ENCODE measurements at places on chromosomes 13 and 19.

DNA sequence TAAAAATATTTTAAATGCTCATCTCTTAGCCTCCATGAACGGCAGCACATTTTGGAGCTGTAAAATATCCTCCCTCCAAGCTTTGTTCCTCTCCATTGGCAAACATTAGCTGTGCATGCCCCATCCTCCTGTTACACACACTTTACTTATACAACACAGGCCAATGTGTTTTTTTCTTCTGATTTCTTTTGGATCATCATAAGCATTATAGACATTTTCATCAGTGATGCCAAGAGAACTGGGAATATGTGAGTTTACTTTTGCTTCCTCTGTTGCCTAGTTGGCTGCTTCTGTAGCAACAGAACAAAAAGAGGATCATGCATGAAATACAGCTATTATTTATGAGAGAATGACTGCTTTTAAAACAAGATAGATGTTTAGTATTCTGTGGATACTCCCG lies 142.6 kb downstream of the PCDH9 start:
- no peak for DNase-seq

- no peak for DNase-seq
Measured at GRCh38 chr13:51793570-51794271, 10.2 kb downstream of the DHRS12 start.

DNA sequence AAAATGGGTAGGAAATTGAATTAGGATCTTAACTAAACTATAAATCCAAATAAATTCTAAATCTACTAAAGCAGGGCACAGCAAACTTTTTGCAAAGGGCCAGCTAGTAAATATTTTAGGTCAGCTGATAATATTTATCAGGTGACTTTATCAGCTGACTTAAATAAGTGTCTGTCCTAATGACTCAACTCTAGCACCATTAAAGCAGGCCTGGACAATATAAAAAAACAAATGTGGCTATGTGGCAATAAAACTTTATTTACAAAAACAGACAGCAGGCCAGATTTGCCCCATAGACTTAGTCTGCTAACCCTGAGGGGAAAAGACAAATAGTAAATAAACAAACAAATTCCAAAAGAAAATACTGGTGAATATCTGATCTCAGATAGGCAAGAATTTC lies 27.7 kb upstream of the DOCK9 start:
- no peak for DNase-seq

- DNase-seq: no peak
Measured at GRCh38 chr13:47258384-47258783, 361.5 kb upstream of the HTR2A start.

DNA sequence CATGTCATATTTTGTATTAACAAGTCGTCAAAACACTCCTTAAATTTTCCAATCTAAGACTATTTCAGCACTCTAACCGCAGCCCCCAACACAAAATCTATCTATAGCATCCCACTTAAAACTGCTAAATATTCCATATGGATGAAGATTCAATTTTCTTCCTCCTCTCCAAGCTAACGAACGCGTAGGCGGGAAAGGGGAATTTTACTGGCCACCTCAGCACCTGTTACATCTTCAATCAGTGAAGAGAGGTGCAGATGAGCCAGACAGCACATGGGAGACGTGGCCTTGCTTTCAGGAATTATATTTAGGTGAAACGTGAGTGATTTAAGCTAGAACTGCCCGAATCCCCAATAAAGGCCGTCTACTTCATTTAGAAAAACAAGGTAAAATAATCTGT lies 1.1 kb downstream of the RBM26 start:
- no peak for DNase-seq

- DNase-seq: no peak
Measured at GRCh38 chr13:74289107-74289506, 154.9 kb upstream of the KLF12 start.

DNA sequence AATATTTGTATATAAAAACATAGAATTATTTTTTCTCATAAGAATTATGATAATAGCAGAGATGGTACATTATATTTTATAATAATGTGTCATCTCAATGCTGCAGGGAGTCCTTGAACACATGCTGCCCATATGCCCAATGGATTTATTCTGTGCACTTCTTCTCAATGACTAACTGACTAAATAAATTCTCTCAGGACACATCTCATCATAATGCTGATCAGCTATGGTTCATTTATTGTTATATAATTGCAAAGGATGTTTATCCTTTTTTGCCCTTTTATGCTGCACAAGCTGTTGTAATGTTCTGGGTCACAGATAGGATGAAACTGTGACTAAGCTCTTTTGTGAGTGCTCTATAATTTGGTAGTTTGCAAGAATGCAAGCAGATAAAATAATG lies 1273.3 kb upstream of the ATXN8OS start:
- DNase-seq: no peak

- no peak for DNase-seq
Measured at GRCh38 chr13:33884531-33885220, 66.7 kb downstream of the RFC3 start.

- no peak for DNase-seq
Measured at GRCh38 chr13:30618186-30618929, 638 bp downstream of the USPL1 start.

DNA sequence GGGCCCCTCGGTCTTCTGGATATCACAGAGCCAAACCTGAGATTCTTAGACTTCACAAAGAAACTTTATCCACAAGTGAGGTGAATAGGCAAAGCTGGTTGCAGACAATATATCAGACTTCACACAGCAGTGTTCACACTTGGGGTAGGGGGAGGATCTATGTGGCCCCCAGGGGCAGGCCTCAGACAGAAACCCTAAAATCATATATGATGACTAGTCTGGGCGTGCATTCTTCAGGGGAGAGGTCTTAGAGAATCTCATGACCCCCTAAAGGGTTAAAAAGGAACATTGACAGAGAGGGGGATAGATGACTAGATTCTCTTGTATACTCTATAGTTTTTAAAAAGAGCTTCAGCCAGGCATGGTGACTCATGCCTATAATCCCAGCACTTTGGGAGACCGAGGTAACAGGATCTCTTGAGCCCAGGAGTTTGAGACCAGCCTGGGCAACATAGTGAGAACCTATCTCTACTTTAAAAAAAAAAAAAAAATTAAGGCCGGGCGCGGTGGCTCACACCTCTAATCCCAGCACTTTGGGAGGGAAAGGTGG lies 2.8 kb downstream of the TYROBP start:
- no peak for DNase-seq

- no peak for DNase-seq
Measured at GRCh38 chr19:46722004-46722380, 5.1 kb upstream of the PRKD2 start.

DNA sequence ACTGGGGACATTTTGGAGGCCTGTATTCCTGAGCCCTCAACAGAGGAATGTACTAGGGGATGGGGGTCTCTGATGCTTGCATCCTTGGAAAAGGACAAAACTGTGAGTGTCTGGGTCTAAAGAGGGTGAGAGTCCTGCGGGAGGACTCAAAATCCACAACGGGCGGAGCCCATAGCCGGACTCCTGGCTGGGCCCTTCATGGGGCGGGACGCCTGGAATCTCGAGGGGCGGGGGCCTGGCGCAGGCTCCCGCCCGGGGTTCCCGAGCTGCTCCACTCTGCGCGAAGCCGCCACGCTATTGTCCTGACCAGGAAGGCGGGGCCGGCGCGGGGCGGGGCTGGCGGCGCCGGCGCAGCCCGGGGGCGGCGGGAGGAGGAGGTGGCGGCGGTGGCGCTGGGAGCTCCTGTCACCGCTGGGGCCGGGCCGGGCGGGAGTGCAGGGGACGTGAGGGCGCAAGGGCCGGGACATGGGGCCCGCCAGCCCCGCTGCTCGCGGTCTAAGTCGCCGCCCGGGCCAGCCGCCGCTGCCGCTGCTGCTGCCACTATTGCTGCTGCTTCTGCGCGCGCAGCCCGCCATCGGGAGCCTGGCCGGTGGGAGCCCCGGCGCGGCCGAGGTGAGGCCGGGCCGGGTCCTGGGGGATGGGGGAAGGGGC lies at the start of gene APLP1:
Gene APLP1 (plus strand): TSS at position 403 of the 651 bp plus-strand sequence. CDS start 63 bp downstream, at position 466.
- DNase-seq: no peak

GRCh38 chr13:51371768-51372399 lies 32.4 kb downstream of the SERPINE3 start:
- DNase-seq: no peak

DNA sequence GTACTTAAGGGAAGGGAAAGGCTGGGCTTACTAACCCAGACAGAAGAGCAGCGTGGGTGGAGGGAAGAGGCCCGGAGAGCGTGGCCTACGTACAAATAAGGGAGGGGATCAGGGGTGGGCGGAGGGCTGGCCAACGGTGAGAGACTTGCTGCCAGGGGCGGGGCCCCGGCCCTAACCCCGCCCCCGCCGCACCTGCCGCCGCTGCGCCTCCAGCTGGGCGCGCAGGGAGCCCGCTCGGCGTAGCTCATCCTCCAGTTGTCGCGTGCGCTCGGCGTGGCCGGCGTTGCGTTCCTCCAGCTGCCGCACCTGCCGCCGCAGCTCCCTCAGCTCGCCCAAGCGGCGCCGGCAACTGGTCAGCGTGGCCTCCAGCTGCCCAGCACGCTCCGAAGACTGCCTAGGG lies 5.7 kb downstream of the HOOK2 start:
- no peak for DNase-seq

- no peak for DNase-seq
Measured at GRCh38 chr13:99215184-99215830, 14.7 kb downstream of the UBAC2 start.

- DNase-seq: no peak
Measured at GRCh38 chr19:8576273-8576993, 809 bp downstream of the MYO1F start.

DNA sequence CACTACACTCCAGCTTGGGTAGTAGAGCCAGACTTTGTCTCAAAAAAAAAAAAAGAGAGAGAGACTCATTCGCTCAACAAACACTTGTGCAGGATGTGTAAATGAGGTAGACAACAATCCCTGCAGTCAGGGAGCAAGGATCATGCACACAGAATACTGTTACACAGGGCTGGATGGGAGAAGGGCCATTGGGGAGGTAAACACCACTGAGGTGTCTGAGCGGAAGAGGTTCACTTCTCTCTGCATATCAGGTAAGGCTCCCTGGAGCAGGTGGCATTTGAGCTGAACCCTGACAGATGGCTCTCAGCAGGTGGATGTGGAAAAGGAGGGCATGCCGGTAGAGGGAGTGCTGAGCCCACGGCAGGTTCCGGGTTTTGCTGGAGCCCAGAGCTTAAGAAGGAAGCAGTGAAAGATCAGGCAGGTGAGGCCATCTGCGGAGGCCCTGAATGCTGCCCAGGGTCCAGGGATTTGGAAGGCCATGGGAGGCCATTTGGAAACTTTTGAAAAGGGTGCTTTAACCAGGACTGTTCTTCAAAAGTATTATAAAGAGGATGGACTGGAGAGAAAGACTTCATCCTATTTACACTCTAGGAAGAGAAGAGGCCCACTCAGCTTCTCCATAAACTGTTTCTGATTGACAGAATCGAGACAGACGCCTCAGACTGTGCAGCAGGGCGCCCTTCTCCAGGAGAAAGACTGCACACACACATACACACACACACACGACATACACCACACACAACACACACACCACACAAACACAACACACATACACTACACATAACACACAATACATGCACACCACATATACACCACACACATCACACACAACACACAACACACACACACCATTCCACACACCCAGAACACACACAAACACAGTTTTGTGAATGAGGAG lies 199.4 kb downstream of the USP12 start:
- no peak for DNase-seq

Data from stimulated activated CD8-positive, alpha-beta memory T cell treated with anti-CD3 and anti-CD28 coated beads, Interleukin-4, amount 100 ng/mL, for 1 hour (primary cell).